ENCODE measurements at places on chromosomes 7 and 10.

GRCh38 chr10:113230011-113230610 lies 280.1 kb downstream of the TCF7L2 start:
- no peak for DNase-seq

- DNase-seq: peak; percentile 60
Observed at GRCh38 chr10:128186959-128187787, 61.0 kb upstream of the MKI67 start.

- peak; percentile 24 for DNase-seq
Observed at GRCh38 chr7:149027611-149028345, 527 bp downstream of the PDIA4 start.

DNA sequence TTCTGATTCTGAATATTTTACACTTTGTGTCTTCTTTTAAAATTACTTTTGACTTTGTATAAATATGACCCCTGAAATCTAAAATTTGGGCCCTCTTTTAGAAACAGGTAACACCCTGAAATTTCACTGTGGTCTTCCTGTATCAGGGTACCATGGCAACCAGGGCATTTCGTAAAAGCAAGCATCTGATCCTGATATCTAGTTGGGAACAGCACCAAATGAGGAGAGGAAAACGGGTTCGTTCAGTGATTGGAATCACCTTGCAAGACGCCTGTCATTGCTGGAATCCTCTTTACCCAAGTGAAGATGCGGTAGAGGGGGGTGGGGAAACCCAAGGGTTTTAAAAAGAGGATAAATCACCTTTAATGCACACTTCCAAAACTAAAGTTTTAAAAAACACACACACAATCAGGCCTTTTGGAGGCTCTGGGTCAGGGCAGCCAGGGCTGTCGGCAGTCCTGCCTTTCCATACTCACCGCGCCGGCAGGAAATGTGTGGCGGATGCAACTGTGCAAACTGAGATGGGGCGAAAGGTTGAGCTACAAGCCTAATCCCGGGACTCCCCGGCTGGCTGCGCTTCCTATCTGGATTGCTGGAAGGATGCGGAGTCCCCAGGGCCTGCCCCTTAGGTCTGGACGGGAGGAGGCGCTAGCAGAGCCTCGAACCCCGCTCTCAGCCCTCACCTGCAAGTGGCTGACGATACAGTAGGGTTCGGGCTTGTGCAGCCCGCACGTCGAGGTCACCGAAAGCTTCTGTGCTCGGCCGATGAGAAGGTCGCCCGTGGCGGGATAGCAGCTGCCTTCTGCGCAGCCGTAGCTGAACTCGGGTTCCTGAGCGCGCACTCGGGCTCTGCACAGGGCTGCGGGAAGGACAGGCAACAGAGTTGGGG lies 1.8 kb downstream of the LAMB1 start:
- no peak for DNase-seq

GRCh38 chr7:123752534-123752933 lies 3.7 kb upstream of the WASL start:
- DNase-seq: no peak

- no peak for DNase-seq
Observed at GRCh38 chr10:119614686-119615085, 17.9 kb upstream of the TIAL1 start.

DNA sequence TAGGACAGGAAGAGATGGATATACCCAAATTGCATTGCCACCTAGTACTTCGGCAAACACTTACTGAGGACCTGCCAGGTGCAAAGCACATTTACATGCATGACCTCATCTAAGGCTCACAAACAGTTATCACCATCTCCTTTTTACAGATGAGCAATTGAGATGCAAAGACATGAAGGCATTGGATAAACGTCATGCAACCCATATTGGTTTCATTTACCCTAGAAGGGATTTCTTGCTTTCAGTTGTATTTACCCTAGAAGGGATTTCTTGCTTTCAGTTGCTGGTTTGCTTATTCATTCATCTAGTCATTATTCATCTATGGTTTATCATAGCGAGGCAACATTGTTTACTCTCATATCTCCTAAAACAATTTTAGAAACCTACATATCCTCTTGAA lies 52.2 kb downstream of the STEAP1B start:
- DNase-seq: no peak

- no peak for DNase-seq
Observed at GRCh38 chr7:2217716-2218443, 14.9 kb downstream of the MAD1L1 start.

Data from natural killer cell (primary cell).